GM12878 (cell line): ENCODE measurements at places on chromosomes 7 and 10.
A peak's percentile ranks its signal among the peaks of the same experiment; 100 is the strongest.

GRCh38 chr10:36779238-36779846, 346.1 kb upstream of the ANKRD30A start:
- no peak for DNase-seq

- no peak for DNase-seq
These were observed 903 bp upstream of the KCNMA1 start for GRCh38 chr10:77638321-77639101.

GRCh38 chr7:142440906-142441411, 183.1 kb upstream of the PRSS58 start:
- DNase-seq = no peak

- DNase-seq = no peak
These were observed 663.1 kb upstream of the GHITM start for GRCh38 chr10:83476211-83476610.

- DNase-seq = no peak
These were observed 6.2 kb upstream of the PIK3CG start for GRCh38 chr7:106858618-106859532.

- no peak for DNase-seq
These were observed 156.6 kb downstream of the CCDC3 start for GRCh38 chr10:12844811-12845483.

DNA sequence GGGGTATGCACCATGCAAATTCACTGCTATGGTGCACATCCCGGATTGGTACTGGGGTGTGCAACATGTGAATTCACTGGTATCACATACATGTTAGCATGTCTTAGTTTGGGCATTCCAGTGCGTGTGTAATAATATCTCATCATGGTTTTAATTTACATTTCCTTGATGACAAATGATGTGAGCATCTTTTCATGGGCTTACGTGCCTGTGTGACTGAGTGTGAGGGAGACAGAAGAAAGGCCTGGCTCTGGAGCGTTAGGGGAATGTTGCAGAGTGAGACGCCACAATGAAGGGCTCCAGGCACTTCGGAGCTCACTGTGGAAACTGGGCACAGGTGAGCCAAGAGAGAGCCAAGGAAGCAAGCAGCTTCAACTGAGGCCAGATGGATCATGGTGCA, 162.6 kb downstream of the UBE2H start:
- DNase-seq = no peak

- no peak for DNase-seq
These were observed 132.6 kb downstream of the CHRM2 start for GRCh38 chr7:137001041-137001440.

DNA sequence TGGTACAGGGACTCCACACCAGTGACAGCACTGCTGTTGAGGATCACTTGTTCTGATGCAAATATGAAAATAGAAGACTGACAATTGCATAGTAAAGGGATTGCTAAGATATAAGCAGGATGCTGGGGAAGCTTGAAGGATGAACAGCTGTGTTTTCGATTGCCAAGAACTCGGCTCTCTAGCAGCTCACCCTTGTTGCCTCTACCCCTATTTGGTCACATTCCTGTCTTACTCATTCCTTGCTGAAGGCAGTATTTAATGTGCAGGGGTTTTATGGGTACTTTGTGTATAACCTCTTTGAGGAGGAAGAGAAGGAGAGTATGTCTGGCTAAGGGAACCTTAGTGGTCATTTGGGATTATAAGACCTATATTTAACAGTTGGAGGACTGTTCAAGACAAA, 218.8 kb downstream of the AUTS2 start:
- no peak for DNase-seq

DNA sequence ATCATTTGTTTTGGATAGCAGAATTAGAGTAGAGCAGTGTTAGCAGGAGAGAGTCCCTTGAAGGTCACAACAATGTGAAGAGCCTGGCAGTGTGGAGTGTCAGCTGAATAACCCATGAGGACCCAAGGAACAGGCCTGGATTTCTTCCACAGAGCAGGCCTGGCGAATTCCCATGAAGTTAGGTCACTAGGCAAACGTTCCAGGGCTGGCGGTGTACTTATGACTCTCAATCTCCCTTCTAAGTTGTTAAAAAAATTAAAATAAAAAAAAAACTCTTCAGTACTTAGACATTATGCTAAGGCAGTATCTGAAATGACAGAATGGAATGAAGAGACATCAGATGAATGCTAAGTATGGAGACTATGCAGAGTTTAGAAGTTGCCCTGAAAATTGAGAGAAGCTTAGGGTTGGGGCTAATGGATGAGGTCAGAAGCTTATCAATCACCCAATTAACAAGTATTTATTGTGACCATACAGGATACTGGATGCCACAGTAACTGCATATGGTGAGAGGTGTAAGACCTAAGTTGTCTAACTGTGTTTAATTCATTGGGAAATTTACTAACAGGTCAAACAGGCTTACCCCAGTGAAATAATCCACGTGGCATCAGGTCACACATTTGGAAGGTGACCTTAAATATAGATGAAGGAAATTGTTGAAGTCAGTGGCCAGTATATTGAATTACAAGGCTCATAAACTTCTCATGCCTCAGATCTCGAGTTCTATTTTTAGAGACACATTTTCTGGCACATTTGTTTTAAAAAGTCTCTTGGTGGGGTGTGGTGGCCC, 126.2 kb upstream of the NRP1 start:
- no peak for DNase-seq

DNA sequence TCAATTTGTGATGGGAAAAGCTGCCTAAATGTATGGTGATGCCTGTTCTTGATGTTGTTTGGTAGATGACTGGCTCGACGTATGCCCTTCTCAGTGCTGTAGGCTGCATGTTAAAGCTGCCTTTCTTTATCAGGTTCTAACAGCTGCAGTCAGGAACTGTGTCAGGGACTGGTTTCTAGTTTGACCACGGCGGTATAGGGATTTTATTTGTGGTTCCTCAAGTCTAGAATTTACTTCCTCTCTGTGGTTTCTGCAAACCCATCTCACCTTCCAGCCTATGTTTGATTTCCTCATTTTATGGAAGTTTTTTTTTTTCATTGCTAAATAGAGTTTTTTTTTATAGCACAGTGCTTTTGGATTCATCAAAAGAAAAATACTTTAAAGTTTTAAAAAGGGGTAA, 26.5 kb downstream of the LMTK2 start:
- DNase-seq = peak; percentile 63

- DNase-seq = peak; percentile 23
These were observed 155.2 kb upstream of the BMPER start for GRCh38 chr7:33750177-33750576.

DNA sequence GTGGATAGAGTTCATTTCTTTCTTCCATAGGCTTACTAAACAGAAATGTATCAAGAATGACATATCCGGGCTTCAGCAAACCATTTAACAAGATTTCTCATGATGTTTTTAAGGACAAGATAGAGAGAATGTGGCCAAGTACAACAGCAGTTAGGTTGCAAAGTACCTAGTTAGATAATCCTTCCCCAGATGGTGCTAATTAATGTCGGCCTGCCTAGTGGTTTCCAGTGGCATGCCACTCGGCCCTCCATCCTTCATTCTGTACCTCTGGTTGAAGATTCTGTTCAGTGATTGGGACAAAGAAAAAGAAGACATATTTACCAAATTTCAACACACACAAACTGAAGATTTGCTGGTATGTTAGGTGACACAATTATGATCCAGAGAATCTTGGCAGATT, 212.1 kb downstream of the MACC1 start:
- no peak for DNase-seq

DNA sequence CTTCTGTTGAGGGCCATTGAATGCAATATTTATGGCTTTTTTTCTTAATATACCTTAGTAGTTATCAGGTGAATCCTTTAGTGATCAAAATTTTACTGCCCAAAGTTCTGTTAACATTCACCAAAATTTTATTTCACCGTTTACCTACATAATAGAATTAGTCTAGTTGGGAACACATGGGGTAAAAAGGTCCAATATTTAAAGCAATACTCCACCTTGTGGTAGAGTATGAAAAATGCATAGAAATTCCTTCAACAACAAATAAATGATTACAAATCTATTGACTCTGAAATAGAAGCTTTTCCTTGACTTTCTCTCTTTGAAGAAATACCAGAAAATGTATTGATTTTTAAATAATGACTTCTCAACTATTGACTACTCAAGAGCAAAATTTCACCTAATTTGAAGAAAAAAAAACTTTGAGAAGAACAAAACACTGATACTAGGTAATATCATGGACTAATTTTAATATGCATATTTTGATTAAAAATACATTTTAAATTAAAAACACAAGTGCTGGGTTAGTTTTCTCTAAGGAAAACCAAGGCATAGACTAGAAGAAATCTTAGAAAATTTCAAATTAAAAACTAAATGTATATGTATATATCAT, 43.3 kb downstream of the POLR1F start:
- no peak for DNase-seq

DNA sequence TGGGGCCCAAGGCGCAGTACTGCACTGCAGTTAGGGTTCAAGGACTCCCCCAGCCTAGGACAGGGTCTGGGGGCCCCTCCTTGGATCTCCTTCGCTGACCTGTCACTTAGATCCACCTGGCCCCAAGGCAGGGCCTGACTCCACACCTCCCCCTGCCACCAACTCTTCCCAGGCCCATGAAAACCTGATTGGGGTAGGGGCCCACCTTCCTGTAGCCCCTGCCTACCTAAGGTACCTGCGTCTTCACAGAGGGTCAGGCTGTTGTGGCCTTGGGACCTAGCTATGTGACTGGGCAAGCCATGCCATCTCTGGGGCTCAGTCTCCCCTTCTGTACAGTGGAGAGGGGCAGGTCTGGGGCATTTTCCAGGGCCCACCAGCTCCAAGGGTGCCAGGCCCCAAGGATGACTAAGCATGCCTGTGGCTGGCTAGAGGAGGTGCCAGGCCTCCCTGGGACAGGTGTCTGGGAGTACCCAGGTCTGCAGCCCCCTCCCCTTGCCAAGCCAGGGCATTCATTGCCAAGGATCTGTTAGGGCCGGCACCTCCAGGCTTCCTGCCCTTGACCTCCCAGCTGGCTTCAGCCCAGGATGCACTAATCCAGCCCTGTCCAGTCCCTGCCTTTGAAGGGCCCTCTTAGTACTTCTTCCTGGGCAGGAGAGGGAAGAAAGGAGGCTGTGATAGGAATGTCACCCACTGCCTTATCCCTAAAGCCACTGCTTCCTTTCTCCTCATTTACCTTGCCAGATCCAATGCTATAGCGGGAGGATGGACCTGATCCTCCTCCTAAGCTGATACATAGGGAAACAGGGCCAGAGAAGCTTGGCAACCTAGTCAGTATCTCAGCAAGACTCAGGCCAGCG, 1.3 kb downstream of the LIMK1 start:
- DNase-seq = no peak

DNA sequence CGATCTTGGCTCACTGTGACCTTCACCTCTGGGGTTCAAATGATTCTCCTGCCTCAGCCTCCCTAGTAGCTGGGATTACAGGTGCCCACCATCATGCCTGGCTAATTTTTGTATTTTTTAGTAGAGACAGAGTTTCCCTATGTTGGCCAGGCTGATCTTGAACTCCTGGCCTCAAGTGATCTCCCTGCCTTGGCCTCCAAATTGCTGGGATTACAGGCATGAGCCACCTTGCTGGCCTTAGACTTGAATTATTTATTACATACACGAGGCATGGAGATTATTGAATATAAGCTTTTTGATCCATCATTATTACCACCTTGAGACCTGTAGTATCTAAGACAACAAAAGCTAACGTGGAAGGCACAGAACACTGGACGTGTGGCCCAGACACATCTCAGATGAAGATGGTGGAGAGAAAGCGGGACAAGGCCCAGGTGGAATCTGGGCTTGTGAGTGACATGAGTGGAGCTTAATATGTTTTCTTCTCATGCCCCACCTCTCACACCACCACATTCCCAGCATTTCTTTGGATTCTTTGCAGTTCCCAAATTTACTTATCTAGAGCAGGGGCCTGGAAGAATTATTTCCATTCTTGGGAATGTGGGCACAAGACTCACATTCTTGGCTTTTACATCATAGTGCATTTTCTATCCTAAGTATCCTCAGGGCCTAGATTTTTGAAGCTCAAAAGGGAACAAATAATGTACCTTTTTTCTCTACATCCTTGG, 76.6 kb downstream of the SUGCT start:
- no peak for DNase-seq

- DNase-seq = no peak
These were observed 11.8 kb downstream of the ZAN start for GRCh38 chr7:100745184-100745583.

DNA sequence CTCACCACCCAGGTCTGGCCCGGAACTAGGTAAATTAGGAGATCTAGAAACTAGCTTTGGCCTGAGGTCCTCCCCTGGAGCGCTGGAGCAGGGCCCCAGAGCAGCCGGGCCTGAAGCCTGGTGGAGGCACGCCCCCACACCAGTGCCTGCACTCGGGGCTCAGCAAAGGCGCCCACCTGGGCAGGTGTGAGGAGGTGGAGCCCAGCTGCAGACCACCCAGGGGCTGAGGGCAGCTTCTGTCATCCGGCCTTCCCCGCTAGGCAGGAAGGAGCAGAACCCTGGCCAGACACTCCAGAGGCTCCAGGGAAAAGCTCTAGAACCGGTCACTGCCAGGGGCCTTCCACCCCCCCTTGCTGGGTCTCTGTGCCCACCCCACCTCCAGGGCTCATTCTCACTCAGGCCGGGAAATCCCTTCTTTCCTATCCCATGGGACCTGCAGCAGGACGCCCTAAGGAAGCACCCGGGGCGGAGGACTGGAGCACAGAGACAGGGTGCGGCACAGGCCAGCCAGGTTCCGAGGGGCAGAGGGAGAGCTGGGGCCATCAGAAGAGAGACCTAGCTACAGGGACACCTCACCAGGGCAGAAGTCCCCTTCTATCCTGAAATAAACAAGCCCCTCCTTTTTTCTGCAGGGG, 161.2 kb downstream of the NRF1 start:
- DNase-seq = no peak

- no peak for DNase-seq
These were observed 266.6 kb downstream of the POLR1F start for GRCh38 chr7:19442016-19442785.

DNA sequence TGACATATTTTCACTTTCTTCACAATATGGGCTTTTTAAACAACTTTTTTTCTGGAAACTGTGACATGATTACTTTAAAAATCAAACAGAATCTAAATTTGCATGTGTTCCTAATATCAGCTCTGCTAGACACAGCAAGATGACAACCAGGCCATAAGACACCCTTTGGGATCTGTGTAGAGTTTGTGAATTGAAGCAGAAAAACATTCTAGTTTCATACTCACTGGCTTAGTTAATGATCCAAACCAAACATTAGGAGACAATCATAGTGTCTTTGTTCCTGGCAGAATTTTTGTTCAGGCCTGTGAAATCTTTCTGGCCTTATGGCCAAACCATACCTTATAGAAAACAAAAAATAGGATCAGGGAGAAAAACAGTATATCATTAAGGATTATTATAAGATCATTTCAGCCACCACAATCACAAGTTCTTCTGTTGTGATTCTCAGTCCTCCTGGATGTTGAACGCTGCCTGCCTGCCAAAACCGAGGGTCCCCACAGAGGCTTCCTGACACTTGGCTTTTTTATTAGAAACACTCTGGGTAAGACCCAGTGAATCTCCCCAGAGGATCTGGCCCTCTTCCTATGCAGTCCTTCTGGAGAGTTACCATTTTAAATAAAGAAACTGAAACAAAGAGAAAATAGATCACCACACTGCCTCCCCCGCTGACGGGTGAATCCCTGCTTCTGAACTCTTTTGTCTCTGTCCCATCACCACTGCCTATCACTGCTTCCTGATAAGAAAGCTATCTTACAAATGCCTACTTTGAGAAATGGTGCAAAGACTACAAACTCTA, 79.2 kb upstream of the PPP1R3C start:
- no peak for DNase-seq

GRCh38 chr10:105834261-105835059, 1193.4 kb downstream of the SORCS3 start:
- no peak for DNase-seq

GRCh38 chr10:5844345-5845055, 31.3 kb upstream of the GDI2 start:
- DNase-seq = no peak

GRCh38 chr7:30183749-30184369, 49.1 kb downstream of the MTURN start:
- no peak for DNase-seq
